ENCODE measurements at places on chromosomes 2 and 18. TPM values are rescaled to one million over a fixed set of nuclear protein-coding genes. Genes with fewer than 3 reads are reported as not detected.

The GMCL1 gene
- 6.2 TPM for total RNA-seq

The SULT1C4 gene
- not detected for total RNA-seq

The RAB6C gene
- not detected for total RNA-seq

The RAD51AP2 gene
- 0.14 TPM for total RNA-seq

The SMAD7 gene
- 14.1 TPM for total RNA-seq

The AQP4 gene
- total RNA-seq, result not detected

The KCNK3 gene
- not detected for total RNA-seq

The AOX1 gene
- total RNA-seq, result 3.7 TPM

The DSG2 gene
- 93.5 TPM for total RNA-seq

The IL1RL2 gene
- 0.63 TPM for total RNA-seq

The C2orf80 gene
- total RNA-seq, result not detected

The SCN9A gene
- 0.71 TPM for total RNA-seq

The SERPINB13 gene
- total RNA-seq, result 44.9 TPM

The MTA3 gene
- 23.6 TPM for total RNA-seq

The ANKRD30B gene
- total RNA-seq, result not detected

The FHL2 gene
- total RNA-seq, result 67.6 TPM

The METAP1D gene
- total RNA-seq, result 1.8 TPM

The ACOXL gene
- 0.05 TPM for total RNA-seq

Measured in airway epithelial cell (primary cell).